ENCODE measurements at places on chromosomes 2 and 18. TPM values are rescaled to one million over a fixed set of nuclear protein-coding genes. Genes with fewer than 3 reads are reported as not detected.
A peak's percentile ranks its signal among the peaks of the same experiment; 100 is the strongest.

- DNase-seq = peak; percentile 77
Observed at GRCh38 chr2:169361706-169362117, 622 bp downstream of the LRP2 start.

DNA sequence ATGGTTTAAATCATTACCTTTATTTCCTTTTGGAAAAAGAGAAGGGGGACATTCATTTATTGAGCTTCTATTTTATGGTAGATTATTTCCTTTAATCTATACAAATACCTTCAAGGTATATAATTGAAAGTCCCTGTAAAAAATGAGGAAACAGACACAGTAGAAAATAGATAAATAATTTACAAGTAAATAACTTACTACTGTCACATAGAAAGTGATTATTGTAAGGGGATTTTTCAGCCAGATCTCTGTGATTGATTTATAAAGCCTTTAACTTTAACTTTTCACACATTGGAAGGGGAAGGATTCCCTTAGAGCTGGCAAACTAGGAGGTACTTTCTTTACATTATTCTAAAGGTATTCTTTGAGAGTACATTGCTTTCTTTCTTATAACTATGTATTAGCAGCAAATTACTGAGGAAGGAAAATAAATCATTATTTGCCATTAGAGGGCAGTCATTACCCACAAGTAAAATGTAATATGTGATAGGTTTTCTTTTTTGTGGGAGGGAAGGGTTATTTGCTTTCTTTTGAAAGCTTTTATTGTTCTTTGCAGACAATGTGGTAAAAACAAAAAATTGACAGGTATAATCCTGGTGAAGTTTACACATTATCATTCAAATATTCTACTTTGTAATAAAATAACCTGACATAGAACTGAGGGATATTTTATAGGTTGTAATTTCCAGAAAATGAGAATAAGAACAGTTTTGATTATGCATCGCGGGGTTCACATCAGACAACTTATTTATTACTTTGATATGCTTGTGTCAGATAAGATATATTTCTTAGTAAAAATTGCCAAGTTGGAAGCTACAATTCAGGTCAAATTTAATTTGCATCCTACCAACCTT is 24.8 kb upstream of the RPE start:
- DNase-seq = peak; percentile 11

GRCh38 chr2:195330513-195330956 is 326.5 kb upstream of the SLC39A10 start:
- DNase-seq = no peak

DNA sequence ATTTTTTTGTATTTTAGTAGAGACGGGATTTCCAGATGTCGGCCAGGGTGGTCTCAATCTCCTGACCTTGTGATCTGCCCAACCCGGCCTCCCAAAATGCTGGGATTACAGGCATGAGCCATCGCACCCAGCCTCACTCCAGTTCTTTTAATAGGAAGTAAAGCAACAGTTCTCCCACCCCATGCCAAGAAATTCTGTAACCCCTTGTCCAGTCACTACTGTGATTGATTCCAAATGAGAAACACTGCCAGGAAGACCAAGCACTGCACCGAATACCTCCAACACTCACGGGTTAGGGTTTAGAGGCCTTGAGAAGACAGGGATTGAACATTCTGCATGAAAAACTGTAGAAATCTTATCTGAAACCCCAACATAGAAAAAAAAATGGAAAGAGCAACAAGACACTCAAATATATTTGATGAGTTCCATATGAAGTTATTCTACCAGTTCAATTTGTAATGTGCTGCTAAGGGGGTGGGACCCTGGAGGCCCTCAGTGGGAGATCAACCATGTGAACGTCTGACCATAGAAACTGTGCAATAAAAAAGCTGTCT is 48.2 kb upstream of the BIN1 start:
- no peak for DNase-seq

- DNase-seq = peak; percentile 76
Observed at GRCh38 chr2:237438080-237438940, 24.3 kb upstream of the COL6A3 start.

DNA sequence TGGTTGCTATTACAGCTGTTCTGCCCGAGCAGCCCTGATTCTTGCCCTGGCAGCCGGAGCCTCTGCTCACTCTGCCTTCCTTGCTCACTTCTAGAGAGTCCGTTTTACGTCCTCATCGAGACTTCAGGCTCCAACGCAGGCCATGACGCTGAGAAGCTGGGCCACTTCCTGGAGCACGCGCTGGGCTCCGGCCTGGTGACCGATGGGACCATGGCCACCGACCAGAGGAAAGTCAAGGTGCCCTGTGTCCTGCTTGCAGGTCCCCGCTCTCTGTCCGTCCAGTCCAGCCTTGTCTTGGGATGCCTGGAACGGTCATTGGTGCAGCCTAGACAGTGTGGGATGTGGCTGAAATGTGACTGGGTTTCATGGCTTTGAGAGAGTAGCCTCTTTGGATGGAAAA is 16.7 kb downstream of the D2HGDH start:
- DNase-seq = no peak

GRCh38 chr2:191218292-191218898 is 26.8 kb upstream of the MYO1B start:
- DNase-seq = peak; percentile 21

- no peak for DNase-seq
Observed at GRCh38 chr18:34033968-34034367, 190.7 kb downstream of the NOL4 start.

- DNase-seq = no peak
Observed at GRCh38 chr18:62771494-62772270, 56.3 kb downstream of the PHLPP1 start.

CD8A gene
- total RNA-seq = not detected

GAL3ST2 gene
- not detected for total RNA-seq

KCNE4 gene
- total RNA-seq = not detected
